AML-193 (cell line): ENCODE measurements at places on chromosomes 11 and 22.

GRCh38 chr11:45484326-45484883 lies 181.0 kb downstream of the CHST1 start:
- no peak for DNase-seq

GRCh38 chr22:46134111-46134705 lies 16.1 kb upstream of the PPARA start:
- DNase-seq: no peak

DNA sequence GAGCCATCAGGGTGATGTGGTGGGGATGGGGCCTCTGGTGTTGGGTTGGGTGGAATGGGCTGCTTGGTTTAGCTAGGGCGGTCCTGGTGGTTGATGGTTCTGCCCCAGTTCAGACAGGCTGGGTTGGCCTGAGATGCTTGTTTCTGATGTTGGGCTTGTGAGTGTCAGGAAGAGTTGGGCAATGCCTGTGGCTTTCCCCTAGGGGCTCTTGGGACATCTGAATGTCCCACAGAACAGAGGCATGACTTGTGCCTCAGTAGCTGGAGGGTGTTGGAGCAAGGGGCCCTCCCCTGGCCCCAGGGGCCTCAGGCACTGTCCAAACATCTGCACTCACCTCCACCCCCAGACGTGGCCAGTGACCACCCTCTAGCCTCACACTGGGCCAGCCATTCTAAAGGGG lies 14.0 kb upstream of the CTSD start:
- DNase-seq: peak; percentile 81

GRCh38 chr11:126919147-126919823 lies 81.3 kb downstream of the KIRREL3 start:
- DNase-seq: no peak

DNA sequence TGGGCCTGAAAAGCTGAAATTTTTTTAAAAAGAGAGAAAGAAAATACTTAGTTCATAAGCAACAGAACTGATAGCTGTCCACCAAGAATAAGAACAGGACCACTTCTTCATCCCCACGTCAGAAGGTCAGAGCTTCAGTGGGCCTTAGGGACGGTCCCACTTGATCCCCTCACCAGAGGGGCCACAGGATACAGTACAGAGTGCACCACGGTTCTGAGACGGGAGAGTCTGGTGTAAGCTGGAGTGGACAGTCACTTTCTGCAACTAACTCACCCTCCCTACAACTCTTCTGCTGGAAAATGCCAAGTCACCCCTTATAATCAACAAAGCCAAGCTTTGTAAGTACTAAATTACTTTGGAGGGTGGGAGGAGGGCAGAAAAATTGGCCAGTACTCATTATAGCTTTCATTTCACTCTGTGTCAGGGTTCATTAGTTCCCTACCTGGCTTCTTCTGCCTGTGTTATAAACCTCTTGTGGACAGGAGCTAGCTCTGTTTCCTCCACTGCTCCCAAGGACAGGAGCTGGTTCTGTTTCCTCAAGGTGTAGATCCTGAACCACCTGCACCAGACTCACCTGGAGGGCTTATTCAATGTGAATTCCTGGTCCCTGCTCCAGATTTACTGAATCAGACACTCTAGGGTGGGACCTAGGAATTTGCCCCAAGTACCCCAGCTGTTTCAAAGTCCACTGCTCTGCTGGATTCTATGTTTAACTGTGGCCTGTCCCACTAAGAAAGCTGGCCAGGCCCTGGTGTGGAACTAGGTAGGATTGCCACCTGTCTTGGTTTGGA lies 39.6 kb downstream of the SCGB1A1 start:
- DNase-seq: no peak
